ENCODE measurements at places on chromosomes 2 and 18. TPM values are rescaled to one million over a fixed set of nuclear protein-coding genes. Genes with fewer than 3 reads are reported as not detected.
A peak's percentile ranks its signal among the peaks of the same experiment; 100 is the strongest.

The WDR12 gene
- 62.2 TPM for total RNA-seq

The TWIST2 gene
- total RNA-seq, result not detected

GRCh38 chr2:106080959-106081358 is 113.1 kb downstream of the UXS1 start:
- DNase-seq, result no peak

The DNAJC5G gene
- total RNA-seq, result not detected

DNA sequence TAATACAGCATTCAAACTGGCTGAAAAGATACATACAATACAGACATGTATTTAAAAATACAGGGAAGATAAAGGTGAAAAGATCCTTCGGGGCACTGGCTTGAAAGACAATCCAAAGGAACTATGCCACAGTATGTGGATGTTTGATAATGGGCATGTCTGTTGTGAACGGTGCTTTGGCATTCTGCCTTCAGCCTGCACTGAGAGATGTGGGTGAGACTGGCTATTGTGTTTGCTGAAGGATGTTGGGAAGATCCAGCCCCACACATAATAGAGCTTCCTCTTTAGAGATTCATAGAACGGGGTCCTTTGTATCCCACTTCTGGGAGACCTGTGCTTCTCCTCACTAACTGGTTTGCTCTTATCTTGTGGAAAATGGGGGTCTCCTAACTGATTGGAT is 65.1 kb upstream of the CXCR4 start:
- no peak for DNase-seq

GRCh38 chr18:54130631-54131030 is 93.8 kb downstream of the MBD2 start:
- no peak for DNase-seq

GRCh38 chr2:171995586-171995985 is 4.2 kb upstream of the METAP1D start:
- no peak for DNase-seq

The FKBP1B gene
- total RNA-seq, result 30.5 TPM

GRCh38 chr2:58081000-58081399 is 34.4 kb downstream of the VRK2 start:
- no peak for DNase-seq

The ITGB6 gene
- total RNA-seq, result 7.0 TPM

GRCh38 chr2:234910186-234910679 is 41.6 kb upstream of the SH3BP4 start:
- DNase-seq, result no peak

The PTH2R gene
- total RNA-seq, result 3.5 TPM

DNA sequence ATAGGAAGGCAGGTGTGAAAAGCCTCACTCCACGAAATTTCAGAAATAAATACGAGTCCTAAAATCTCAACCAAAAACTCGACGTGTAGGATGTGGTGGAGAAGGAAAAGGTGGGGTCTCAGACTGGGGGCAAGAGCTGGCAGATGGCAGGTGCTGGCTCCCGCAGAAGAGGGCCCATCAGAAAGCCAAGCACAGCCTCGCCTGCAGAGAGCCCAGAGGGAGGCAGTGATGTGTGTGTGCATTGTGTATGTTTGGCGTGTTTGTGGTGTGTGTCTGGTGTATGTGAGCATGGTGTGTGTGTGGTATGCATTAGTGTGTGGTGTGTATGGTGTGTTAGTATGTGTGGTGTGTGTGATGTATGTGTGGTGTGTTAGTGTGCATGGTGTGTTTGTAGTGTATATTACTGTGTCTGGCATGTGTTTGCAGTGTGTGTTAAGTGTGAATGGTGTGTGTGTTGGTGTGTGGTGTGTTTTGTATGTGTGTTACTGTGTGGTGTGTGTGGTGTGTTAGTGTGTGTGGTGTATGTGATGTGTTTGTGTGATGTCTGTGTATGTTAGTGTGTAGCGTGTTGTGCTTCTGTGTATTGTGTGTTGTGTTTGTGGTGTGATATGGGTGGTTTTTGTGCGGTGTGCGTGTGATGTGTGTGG is 116.5 kb downstream of the FAM168B start:
- DNase-seq, result no peak

- no peak for DNase-seq
Measured at GRCh38 chr18:10319026-10319425, 135.4 kb upstream of the APCDD1 start.

The DES gene
- not detected for total RNA-seq

DNA sequence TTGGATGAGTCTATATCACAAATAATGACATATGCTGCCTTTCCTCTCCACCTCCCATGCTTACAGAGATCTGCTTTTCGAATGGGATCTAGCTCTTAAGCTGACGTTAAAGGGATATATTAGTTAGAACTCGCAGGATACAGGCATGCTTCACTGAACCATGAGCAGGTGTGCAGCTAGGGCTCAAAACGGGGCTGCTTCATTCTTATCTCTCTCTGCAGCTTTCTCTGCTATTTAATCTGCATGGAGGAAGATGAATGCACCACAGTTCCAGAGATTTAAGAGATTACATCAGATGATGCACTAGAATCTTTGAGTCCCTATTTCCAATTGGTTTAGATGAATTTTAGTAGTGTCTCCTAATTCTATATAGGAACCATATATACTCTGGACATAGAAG is 327.0 kb downstream of the RAD51AP2 start:
- no peak for DNase-seq

The SP140L gene
- total RNA-seq, result 2.7 TPM

DNA sequence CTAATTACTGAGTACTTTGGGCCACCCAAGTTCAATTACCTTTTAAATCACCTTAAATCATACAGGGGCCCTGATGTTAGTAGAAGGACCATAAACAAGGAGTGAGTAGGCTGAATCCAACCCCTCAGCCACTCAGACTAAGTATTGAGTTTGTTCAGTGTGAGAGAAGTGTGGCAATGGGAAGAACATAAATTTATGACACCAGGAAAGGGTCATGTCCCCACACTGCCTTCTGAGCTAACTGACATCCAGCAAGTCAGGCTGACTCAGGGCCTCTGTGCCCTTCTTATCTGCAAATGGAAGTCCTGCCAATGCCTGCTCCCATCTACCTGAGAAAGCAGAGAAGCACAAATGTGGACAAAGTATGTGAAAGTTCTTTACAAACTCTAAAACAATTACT is 12.9 kb downstream of the PLEKHM3 start:
- DNase-seq, result no peak

GRCh38 chr2:68238955-68239822 is 13.1 kb downstream of the PPP3R1 start:
- no peak for DNase-seq

The UNC50 gene
- total RNA-seq, result 39.3 TPM

DNA sequence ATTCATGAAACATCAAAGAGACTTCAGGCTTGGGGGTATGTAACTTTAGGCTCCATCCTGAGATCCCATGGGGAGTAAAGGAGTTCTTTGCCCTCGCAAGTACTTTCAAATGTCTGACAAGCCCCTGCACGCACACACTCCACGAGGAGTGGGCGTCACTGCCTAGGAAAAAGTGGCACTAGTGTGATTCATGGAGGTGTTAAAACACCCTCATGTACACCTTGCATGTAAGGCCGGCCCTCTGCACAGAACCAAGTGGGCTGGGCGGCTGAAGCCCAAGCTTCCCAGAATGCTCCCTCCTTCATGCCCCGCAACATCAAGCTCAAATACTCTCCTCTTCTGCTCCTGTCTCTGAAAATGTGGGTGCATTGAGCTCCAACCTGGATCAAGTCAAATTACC is 7.8 kb downstream of the HS1BP3 start:
- DNase-seq, result no peak

The POTEJ gene
- 0.19 TPM for total RNA-seq

- DNase-seq, result no peak
Measured at GRCh38 chr18:47582093-47582492, 330.6 kb upstream of the SKOR2 start.

The GPR45 gene
- not detected for total RNA-seq

DNA sequence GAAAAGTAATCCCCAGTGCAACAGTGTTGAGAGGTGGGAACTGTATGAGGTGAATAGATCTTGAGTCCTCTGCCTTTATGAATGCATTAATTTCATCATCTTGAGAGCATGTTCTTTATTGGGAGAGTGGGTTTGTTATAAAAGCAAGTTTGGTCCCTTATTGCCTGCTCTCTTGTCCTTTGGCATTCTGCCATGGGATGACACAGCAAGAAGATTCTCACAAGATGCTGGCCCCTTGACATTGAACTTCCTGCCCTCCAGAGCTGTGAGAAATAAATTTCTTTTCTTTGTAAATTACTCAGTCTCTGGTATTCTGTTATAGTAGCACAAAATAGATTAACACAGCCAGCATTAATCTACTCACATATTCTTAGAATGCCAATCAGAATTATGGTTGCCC is 108.6 kb downstream of the EHBP1 start:
- no peak for DNase-seq

DNA sequence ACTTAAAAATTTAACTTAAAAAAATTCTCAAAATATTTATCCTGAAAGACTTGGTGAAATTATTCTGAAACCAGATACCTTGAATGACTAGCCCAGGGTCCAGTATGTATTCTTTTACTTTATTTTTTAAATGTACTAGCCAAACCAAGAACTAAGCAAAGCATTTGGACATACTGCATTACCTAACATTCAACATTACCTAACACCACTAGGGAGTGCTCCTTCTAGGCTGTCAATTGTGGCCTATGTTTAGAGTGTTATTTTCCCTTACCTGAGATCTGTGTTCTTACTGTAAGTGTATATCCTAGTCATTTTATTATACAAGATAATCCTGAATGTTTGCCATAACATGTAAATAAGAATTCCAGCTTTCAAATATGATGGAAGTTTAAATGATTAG is 496.6 kb downstream of the PTPRM start:
- DNase-seq, result no peak

- DNase-seq, result no peak
Measured at GRCh38 chr2:232448304-232448690, 7.7 kb upstream of the ALPI start.

DNA sequence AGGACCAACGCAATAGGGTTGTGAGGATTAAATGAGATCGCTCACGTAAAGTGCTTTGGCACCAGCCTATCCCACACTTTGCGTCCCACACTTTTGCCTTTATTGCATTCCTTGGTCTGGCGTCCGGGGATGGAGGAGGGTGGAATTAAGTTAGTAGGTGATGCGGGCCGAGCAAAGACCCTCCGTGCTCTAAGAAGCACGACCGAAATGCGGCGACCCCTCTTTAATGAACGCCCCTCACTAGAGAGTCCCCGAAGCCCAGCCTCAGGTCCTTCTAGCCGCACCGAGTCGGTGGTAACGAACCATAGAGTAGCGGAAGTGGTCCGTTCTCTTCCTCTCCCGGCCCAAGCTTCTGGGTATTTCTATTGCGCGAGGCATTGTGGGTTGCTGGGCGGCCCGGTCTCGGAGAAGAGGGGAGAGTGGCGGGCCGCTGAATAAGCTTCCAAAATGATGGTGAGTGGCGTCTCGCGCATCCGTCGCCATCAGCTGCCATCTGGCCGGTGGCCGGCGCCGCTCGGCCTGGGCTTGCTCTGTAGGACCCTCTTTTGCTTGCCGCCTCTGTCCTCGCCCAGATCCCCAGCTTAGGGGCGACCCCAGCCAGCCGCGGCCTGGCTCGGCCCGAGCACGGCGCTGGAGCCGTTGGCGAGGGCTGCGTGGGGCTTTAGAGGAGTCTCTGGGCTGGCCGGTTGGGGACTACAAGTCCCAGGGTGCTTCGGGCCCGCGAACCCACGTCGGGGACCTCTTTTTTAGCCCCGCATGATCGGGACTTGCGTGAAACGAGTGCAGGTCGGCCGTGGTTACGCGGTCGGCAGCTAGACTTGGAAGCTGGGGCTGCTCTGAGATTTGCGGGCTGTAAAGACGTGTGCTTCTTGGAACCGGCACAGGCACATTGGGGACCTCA is at the start of gene CCT7:
Gene CCT7, plus strand, starts transcription at position 377 of the 901 bp plus-strand sequence. Its CDS starts 71 bp downstream, at position 448.
- DNase-seq, result peak; percentile 57

The ABCB11 gene
- 0.09 TPM for total RNA-seq
